ENCODE measurements at places on chromosomes 1 and 21.

DNA sequence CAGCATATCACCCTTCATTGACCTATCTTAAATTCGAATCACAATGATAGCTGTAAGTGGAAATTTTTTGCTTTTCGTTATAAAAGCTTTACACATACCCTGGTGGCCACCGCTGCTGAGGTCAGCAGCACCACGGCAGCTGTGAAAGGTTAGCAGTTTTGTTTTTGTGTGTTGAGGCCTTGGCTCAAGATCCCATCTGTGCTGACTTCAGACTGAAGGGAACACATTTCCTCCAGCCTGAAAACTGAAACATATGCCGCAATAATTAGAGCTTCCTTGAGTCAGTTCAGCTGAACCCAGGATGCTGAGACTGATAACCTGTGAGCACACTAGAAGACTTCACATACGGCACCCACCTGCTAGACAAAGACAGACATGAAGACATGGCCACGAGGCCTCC, 103.0 kb downstream of the SMYD3 start:
- no peak for DNase-seq

GRCh38 chr21:32908534-32908933, 117.2 kb upstream of the OLIG2 start:
- no peak for DNase-seq

DNA sequence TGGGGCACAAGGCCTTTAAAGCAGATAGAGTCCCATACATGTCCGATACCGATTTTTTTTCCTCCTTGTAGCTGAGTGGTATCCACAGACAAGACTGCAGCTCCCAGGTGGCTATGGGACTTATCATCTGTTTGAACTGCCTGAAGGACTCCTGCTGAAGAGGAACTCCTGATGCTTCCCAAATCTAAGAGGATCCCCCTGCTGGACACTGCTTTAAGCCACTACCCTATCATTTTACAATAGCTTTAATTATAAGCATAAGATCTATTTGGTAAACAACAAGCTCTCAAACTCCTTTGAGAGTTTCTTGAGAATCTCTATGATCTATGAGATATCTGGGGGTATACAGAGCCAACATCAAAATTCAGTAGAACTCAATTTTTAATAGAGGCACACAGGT, 11.7 kb downstream of the NDC1 start:
- DNase-seq: no peak

- DNase-seq: no peak
Observed at GRCh38 chr1:223653015-223653414, 12.5 kb downstream of the CAPN8 start.

DNA sequence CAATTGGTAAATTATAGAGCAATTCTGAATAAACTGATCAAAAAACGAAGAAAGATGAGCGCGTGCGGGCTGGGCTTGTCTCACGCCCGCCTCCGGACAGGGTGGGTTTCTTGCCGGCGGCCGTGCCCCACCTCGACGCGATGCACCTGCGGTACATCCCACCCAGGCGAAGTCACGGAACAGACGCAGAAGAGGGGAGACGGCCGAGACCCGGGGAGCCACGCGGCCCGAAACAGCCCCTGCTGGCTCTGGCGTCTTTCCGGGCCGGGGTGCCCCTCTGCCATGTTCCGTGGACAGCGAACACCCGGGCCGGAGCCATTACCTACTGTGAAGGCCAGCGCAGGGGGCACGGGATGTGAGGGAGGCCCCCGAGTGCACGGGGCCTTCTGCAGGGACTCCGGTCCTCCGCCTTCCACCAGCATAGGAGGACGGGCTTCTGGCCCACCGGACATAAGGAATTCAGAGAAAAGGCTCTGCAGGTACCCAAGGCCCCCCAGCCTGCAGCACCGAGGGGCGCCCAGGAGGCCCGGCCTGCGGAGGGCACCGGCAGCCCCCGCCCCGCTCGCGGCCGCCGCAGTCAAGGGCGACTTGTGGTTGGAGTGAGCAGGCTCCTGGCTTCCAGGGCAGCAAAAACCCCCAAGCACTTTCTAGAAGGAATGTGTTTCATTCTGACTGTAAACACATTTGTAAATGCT, 7.6 kb upstream of the C1QTNF12 start:
- no peak for DNase-seq

- no peak for DNase-seq
Observed at GRCh38 chr21:19181604-19182140, 778.1 kb upstream of the TMPRSS15 start.

DNA sequence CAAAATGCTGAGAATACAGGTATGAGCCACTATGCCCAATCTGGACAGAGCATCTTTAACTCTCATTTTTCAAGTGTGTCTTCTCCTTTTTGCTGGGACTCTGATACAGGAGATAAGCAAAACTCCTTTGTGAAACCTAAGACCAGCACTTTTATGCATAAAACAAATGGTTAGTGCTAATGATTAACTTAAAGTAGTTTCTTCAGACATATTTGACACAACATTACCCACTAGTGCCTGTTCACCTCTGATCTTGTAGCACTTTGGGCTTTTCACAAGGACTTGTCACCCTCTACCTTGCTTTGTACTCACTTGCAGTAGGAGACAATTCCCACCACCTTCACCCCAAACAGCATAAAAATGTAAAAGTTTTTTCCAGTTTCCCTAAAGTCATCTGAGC, 216.3 kb downstream of the RGS7 start:
- no peak for DNase-seq

- no peak for DNase-seq
Observed at GRCh38 chr1:38727684-38728584, 131.6 kb downstream of the RRAGC start.

DNA sequence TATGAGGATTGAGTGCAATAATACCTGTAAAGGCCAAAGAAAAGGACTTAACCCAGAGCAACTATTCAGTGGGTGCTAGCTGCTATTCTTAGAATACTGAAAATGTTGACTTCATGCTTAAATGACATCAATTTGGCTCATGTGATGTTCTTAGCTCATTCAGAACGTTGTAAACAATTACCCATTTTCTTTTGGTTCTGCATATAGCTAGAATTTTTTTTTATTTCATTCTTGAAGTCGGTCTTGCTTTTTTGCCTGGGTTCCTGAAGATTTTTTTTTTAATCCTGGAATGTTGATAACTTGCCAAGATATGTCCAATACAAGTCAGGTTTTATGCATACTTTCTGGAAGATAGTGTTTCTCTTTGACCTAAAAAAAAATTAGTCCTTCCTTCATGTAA, 772.0 kb downstream of the LTN1 start:
- no peak for DNase-seq

DNA sequence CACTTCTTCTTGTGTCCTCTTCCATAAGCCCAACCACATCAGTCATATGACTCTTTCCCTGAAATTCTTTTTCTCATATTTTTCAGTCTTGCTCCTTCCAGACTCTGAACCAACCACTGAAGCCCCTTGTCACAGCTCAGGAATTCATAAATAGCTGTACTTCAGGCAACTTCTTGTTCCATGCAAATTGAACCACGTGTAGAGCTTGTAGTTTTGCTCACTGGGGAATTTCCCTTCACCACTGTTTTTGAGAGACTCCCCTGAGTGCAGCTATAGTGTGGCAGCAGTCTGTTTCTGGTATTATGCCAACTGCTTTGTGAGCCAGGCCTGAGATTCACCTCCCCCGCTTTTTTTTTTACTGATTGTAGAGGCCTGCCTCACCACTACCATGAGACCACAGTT, 150.3 kb upstream of the SPAG17 start:
- DNase-seq: no peak

- no peak for DNase-seq
Observed at GRCh38 chr1:83815330-83815729, 183.6 kb downstream of the TTLL7 start.

DNA sequence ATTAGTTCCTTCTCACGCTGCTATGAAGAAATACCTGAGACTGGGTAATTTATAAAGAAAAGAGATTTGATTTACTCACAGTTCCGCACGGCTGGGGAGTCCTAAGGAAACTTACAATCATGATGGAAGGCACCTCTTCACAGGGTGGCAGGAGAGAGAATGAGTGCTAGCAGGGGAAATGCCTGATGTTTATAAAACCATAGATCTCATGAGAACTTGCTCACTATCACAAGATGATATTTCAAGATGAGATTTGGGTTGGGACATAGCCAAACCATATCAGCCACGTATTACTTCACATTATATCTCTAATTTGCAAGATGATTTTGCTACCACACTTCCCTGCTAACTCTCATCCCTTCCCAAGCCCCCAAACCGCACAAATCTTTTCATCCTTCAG, 9.1 kb downstream of the MNDA start:
- DNase-seq: no peak

- DNase-seq: peak; percentile 14
Observed at GRCh38 chr1:151839457-151840403, at the start of gene C2CD4D. Gene C2CD4D, minus strand, starts transcription at chr1:151839820. Its CDS starts 831 bp downstream, at chr1:151838989.

GRCh38 chr1:16442941-16443340, 2.4 kb downstream of the NECAP2 start:
- no peak for DNase-seq

GRCh38 chr1:246587032-246587431, 20.8 kb downstream of the CNST start:
- no peak for DNase-seq

DNA sequence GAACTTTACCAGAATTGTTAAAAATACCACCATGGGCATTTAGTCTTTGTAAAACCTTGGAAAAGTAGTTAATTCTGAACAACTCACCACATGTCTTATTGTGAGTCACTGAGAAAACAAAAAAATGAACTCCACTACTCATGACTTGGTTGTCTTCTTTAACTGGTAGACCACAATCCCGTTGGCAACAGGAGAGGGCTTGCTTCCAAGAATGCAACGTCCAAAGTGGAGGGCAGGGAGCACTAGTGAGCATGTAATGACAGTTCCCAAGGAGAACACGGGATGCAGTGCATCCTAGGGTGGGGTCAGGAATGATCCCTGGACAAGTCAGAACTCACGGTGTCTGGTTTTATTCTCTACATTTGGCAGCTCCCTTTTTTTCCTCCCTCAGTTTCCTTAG, 15.2 kb upstream of the HMCN1 start:
- no peak for DNase-seq

DNA sequence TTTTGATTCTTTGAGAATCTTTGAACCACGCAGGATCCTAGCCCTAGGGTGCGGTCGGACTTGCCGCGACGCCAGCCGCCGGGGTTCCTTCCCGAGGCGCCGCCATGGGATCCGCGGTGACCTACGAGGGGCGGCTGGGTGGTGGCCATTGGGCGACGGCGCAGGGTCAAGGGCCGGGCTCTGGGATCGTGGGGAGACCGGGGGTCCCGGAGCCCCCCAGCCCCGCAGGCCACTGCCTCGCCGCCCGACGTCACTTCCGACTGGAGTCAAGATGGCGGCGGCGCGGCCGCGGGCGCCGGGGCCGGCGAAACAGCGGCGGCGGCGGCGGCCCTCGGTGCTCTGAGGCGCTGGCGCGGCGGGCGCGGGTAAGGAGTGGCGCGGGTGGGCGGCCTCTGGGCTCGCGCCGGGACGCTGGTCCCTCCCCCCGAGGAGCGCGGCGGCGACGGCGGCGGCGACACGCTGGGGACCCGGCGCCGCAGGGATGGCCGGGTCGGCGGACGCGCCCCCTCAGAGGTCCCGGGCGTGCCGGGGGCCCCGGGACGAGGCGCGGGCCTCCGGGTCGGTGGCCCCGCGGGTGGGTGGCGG, at the start of gene PRDM2:
Gene PRDM2 (plus strand): TSS at position 253 of the 585 bp plus-strand sequence. CDS start 15,418 bp downstream, outside the sequence.
- no peak for DNase-seq

DNA sequence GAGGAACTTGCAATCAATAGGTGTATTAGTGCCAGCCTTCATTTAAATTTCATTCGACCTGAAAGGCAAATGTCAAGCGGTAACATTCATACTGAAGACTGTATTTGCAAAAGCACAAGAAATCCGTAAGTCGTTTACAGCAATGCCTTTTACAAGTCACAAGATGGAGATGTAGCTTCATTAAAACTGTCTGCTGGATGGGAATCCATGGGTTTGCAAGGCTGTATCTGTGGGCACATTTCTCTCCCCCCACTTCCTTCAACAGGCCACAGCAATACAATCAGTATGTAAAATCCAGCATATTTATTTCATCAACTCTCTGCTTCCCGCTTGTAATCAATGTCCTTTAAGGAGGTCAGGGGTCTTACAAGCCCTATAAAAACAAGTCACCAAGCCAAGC, 147.1 kb downstream of the SLC45A1 start:
- DNase-seq: no peak

- no peak for DNase-seq
Observed at GRCh38 chr1:205188596-205188995, 22.9 kb downstream of the DSTYK start.

DNA sequence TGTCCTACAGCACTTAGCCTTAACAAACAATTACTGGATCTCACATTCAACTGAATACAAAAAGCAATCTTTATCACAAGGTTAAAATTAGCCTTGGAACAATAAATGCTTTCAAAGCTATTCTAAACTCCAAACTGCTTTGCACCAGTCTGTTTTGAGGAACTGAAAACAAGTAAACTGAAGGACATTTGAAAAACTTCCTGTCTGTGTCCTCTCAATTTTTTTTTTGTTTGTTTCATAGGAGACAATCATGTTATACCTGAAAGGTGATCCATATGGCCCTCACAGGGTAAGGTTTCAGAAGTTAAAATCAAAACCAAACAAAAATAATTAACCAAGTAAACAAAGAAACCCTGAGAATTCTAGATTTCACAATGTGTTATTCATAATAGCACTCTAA, 459.1 kb downstream of the DPYD start:
- no peak for DNase-seq

GRCh38 chr1:81179242-81179641, 621.5 kb upstream of the ADGRL2 start:
- no peak for DNase-seq

DNA sequence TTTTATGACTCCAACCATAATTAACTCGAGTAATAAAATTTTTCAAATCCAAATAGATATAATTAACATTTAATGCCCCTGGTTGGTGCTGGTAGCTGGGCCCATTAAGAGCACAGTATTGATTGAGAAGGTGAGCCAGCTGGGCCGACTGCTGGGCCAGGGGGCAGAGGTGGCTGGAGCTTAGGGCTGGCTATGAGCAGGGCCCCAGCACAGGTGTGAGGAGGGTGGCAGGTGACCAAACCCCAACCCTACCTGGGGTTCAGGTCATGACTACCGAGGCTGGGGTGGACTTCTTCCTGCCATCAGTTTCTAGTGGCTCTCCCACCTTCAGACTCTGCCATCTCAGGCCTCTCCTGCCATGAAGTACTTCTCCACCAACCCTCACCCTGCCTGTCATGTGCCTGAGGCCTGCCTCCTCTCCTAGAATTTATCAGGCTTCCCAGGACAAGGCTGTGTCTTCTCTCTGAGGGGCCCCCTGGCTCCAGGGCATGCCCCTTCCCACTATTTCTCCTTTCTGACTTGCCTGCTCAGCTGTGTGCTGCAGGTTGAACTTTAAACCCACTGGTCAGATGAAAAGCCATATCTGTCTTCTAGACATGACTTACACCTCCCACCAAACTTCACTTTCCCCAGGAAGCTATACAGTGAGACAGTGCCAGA, 85.6 kb downstream of the TMEM53 start:
- no peak for DNase-seq

DNA sequence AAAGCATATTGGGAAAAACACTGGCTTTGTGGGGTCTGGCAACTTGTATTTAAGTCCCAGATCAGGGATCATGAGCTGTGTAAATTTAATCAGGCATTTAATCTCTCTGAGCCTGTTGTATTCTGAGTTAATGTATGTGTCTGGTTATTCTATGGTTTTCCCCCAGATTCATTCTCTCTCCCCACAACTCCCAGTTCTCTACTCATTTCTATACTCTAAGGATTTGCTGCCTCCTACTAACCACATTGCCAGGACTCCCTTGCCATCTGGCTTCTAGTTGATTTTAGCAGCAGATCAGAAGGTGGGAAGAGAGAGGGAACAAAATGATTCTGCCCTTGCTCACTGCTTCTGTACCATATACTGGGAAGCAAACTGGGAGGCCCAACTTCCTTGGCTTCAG, 31.4 kb upstream of the S1PR1 start:
- no peak for DNase-seq

Measured in NCI-H2081 treated with DMSO at 0.1 percent for 48 hours (cell line).